CD4-positive, alpha-beta T cell treated with Interleukin-2 at 100 ng/mL for 4 hours (primary cell): ENCODE measurements at places on chromosomes 13 and 19.

DNA sequence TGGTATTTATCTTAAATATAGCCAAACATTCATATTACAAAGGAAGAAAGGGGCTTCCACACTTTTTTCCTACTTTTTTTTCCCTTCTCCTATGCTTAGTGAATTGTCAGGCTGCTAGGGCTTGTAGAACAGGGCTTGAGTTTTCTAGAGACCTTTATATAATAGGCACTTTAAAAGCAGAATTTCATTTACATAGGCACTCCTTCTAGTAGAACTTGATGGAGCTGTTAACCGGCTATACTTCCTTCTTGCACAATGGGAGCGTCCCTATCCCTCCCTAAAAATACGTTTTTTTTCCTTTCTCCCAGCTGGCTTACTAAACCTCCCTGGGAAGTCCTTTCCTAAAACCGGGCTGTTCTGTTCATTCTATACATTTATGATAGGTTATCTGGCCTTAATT is 1.1 kb downstream of the TRIM13 start:
- no peak for DNase-seq

DNA sequence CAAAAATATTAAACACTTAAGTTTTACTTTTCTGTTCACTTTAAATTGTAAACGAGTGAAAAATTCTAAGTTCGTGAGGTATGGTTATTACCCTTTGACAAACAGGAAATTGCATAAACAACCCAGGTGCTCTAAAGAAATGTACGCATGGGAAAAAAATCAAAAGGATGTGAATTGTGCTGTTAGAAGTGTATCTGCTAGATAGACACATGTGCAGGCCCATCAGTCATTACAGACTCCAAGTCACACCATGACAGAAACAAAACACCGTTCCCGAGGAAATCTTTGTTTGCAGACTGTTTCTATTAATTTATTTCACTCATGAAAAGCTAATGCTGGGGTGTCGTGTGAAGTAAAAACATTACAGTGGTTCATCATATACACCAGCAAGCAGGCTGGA is 17.0 kb upstream of the DOCK9 start:
- peak; percentile 38 for DNase-seq

DNA sequence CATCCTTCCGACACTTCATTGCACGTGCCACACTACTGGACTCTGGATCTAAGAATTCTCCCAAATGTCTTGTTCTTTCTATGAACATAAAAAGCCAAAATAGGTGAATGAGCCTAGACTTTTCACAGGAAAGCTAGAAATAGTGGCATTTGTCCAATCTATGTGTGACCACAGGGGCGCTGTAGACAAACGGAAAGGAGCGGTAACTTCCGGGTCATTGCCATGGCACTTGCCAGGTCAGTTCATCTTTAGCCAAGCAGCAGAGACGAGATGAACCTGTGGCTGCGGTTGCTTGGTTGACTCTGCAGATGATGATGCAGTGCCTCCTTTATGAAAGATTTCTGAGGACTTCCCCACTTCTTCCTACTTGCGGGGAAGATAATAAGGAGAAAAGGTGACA is 65.6 kb downstream of the ADGRE1 start:
- DNase-seq = no peak

DNA sequence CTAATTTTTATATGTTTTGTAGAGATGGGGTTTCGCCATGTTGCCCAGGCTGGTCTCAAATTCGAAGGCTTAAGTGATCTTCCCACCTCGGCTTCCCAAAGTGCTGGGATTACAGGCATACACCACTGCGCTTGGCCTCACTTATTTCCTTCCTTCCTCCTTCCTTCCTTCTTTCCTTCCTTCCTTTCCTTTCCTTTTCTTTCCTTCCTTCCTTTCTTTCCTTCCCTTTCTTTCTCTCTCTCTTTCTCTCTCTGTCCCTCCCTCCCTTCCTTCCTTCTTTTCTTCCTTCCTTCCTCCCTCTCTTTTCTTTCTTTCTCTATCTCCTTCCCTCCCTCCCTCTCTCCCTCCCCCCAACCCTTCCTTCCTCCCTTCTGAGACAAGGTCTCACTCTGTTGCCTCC is 36.8 kb downstream of the TRPM4 start:
- DNase-seq = no peak

DNA sequence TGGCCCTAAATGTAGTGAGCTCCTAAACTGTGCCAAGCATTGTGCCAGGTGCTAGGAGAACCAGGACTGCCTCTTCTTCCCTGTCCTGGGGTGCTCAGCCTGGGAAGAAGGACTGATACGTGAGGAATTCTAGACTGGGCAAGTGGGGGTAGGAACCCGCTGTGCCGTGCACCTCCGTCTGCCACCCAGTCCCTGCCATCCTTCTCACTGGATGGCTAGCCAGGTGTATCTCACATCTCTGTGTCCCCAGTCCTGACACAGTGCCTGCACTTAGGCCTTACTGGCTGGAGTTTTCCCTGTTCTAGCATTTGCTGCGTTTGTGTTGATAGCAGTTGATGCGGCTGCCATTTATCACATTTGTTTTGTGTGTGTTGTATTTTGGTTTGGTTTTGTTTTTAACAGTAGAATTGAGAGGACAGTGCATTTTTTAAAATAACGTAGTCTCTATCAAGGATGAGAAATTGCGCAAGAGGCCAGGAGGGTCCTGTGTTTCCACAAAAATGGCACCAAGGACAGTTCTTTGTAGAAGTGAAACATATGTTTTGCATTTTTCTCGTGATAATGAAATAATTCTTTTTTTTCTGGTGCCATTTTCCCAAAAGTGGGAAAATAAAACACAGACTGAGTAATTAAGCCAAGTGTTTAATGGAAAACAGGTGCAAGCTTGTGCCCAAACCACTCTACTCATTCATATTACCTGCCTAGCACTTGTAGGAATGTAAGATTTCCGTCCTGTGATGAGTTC is 4.7 kb upstream of the GPR183 start:
- DNase-seq = no peak

DNA sequence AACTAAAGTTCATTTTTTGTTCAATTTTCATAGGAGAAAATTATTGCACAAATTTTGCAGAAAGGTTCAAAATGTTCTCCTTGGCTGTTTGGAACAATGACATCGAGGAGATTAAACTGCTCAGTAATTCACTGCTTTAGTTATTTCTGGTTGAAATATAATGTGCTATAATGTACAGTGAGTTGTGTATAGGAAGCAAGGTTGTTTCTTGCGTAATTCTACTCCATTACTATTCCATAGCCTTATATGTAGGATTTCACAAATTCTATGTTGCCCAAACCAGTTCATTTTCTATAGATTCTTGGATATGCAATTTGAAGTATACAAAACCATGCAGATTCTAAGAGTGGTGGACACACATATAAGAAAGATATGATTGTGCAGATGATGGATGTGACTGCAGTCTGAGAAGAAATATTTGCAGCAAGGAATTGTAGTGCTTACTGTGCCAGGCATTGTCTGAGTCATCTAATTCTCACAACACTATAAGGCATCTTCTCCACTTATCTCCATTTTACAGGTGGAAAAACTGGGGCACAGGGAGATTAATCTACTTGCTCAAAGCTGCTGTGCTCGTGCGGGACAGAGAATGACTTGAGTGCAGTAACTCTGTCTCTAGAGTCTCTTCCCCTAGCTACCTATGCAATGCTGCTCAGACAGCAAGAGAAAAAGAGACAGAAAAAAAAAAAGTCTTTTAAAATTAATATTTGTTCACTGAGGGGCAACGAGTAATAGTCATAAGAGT is 515.5 kb downstream of the MYO16 start:
- no peak for DNase-seq

- DNase-seq = no peak
Measured at GRCh38 chr19:14768001-14768400, 10.4 kb downstream of the ADGRE2 start.

DNA sequence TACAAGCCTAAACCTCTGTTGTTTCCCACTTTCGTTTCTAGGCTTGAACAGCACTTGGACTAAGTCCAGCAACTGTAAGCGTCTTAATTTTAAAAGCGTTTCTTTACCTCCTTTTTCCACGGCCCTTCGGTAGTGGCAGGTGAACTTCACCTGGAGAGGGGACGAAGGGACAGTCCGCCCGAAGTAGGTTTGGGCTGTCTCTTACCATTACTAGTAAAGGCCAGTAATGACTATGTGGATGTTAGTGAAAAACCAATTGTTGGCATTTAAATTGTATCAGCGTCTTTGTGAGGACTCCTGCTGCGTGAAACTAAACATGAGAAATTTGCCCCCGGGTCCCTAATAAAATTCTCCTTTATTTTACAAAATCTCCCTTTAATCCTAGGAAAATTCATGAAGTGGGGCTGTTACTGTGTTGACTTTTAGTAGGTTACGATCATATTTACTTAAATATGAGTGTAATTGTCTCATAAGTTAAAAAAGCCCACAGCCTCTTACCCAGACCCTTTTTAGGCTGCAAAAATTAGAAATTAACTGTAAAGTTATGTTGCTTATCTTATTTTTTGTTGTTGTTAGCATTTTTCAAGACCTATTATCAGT is 983 bp downstream of the ITM2B start:
- no peak for DNase-seq

DNA sequence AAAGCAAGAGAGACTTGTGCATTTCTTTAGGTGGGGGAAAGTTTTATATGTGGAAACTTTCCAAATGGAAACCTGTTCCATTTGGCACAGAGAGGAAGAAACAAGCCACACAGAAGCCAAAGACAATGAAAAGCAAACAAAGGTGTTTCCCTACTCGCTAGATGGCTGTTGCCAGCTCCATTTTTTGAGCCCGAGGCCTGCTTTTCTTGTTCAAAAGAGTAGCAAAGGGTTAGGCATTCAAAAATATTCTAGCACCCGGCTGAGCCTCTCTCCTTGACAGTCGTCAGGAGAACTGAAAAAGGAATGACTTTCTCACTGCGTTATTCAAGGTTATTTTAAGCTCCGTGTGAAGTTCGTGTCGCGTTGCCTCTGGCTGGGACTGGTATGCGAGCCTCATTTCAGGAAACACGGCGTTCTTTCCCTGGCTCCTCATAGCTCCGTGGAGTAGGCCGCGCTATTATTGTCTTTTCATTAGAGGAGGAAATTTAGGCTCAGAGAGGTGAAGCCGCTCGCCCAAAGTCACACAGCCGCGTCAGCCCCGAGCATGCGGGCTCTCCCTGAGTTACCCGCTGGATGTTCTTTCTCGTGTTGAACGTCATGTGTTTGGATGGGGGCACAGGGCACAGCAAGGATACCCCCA is 7.6 kb downstream of the TRPM4 start:
- DNase-seq = no peak

DNA sequence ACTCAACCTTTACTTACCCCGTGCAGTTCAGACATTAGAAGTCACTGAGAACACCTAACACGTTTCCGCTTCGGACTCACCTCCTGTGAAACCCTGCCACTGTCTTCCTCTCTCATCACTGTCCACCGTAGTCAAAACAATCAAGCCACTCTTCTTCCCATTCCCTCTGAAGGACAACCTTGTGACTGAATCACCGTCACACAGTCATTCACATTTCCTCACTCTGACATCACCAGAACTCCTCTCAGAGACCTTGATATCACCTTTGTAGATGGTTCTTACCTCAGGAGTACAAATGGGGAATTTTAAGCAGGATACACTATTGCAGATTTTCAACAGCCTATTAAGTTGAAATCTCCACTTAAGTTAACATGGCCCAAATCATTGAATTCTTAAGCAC is 1.3 kb upstream of the KBTBD6 start:
- no peak for DNase-seq

DNA sequence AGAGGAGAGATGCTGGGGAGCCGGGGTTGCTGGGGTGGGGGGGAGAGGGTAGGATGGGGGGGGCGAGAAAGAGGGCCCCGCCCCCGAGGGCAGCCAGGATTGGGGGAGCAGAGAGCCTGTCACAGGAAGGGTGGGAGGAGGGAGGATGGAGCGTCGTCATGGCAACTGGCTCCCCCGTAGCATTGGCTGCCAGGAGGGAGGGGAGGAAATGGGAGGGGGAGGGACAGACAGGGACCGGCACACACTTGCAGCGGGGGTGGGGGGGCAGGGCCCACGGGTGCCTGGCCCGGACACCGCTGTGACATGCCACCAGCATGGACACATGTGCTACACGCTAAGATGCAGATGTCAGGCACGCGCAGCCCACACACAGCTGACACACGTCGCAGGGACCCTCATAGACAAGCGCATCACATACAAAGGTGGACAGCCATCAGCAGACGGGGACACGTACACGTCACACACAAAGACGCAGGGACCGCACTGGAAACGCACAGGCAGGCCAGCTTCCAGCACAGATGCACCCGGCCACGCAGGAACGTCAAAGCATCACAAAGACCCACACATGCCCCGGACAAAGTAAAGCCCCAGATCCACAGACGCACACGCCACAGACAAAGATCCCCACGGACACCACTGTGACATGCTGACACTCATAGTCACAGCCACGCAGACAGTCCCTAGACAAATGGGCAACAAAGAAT is at the start of gene LMTK3:
Gene LMTK3 (minus strand): TSS at position 36 of the 704 bp plus-strand sequence. CDS start 259 bp downstream, outside the sequence.
- DNase-seq = peak; percentile 87

GRCh38 chr13:25776722-25777121 is 275.1 kb downstream of the SHISA2 start:
- no peak for DNase-seq

- peak; percentile 29 for DNase-seq
Measured at GRCh38 chr13:51818781-51819511, 15.0 kb upstream of the DHRS12 start.

GRCh38 chr13:52597676-52598075 is 44.6 kb upstream of the HNRNPA1L2 start:
- no peak for DNase-seq

GRCh38 chr13:62702502-62702901 is 1286.9 kb upstream of the PCDH20 start:
- no peak for DNase-seq

- no peak for DNase-seq
Measured at GRCh38 chr19:18746401-18747325, 44.4 kb downstream of the COMP start.

DNA sequence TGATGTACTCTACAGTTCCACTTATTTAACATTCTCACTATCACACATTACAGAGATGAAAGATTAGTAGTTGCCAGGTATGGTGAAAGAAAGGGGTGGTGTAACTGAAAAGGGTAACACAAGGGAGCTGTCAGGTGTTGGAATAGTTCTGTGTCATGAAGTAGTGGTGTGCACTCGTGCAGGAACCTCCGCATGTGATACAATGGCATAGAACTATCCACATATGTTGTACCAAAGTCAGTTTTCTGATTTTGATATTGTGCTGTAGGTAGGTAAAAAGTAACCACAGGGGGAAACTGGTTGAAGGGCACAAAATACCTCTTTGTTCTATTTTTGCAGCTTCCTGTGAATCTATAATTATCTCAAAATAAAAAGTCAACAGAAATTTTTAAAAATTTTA is 24.4 kb upstream of the RPL21 start:
- DNase-seq = no peak

DNA sequence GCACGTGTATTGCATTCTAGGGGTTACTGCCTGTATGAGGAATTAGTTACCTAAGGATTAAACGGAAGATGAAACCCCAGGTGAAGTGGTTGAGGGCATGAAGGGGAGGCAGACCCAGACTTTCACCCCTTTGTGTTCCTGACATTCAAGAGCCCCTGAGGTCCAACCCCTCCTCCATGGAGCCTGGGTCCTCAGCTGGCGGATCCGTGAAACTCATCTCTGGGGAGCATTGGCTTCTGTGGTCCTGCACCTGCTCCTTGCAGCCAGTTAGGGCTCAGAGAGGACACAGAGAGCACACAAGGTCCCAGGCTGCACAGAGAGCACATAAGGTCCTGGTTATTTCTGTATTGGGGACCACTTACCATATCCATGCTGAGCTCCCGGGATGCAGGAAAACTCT is 7.0 kb upstream of the LILRA1 start:
- DNase-seq = no peak

- DNase-seq = no peak
Measured at GRCh38 chr13:65057986-65058385, 2172.2 kb downstream of the PCDH9 start.

GRCh38 chr13:102900193-102900608 is 54.4 kb downstream of the ERCC5 start:
- DNase-seq = no peak
